Naive B cell (primary cell): ENCODE measurements at places on chromosomes 5 and 9.

- peak; percentile 65 for DNase-seq
Measured at GRCh38 chr5:158174918-158175851, 316.2 kb upstream of the CLINT1 start.

- DNase-seq, result no peak
Measured at GRCh38 chr9:7324152-7324598, 475.4 kb downstream of the DMAC1 start.

DNA sequence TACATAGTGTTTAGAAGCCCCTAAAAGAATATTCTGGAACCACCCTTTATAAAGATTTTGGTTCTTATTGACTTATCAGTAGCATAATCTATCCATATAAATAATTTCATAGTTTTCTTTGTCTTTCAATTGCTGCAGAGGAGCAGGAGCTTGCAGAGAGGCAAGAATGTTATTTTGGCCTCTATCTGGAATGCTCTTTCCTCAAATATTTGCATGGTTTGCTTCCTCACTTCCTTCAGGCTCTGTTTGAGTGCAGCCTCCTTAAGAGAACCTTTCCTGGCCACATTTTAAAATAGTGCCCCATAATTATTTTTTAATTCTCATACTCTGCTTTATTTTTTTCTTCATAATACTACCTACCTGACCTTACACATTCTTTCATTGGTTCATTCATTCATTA, 1.5 kb downstream of the C5 start:
- no peak for DNase-seq

GRCh38 chr5:83467371-83468035, 4.0 kb upstream of the VCAN start:
- no peak for DNase-seq

DNA sequence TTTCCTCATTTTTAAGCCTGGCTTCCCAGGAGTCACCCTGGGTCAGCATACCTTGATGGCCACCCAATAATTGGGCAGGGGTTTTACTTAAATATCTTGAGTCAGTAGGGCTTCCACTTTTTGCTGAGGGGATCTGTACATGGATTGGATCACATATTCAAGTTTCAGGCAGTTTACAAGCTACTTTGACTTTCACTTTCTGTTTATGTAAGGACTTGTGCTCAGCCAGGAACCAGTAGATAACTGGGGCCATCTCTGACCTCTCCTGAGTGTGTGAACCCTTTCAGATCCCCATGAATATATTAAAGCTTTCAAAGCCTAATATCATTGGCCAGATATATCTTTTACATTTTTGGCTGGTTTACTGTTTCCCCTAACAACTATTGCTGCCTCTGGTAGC, 45.1 kb downstream of the SLCO6A1 start:
- no peak for DNase-seq

DNA sequence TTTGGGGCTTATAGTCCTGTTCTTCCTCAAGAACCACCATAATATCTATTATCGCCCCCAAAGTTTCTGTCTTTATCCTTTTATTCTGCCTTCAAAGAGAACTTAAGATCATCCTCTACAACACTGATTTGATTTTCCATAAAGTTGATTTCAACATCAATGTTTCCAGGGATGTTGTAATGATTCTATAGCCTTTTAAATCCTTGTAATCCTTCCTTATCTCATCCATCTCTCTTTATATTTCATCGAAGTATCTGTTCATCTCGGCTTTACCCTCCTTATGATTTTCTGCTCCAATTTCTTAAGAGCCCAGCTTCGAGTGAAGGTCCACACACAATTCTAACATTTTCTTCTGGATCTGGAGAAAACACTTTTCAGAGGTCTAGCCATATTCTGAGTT, 218.4 kb downstream of the CDK5RAP2 start:
- no peak for DNase-seq

DNA sequence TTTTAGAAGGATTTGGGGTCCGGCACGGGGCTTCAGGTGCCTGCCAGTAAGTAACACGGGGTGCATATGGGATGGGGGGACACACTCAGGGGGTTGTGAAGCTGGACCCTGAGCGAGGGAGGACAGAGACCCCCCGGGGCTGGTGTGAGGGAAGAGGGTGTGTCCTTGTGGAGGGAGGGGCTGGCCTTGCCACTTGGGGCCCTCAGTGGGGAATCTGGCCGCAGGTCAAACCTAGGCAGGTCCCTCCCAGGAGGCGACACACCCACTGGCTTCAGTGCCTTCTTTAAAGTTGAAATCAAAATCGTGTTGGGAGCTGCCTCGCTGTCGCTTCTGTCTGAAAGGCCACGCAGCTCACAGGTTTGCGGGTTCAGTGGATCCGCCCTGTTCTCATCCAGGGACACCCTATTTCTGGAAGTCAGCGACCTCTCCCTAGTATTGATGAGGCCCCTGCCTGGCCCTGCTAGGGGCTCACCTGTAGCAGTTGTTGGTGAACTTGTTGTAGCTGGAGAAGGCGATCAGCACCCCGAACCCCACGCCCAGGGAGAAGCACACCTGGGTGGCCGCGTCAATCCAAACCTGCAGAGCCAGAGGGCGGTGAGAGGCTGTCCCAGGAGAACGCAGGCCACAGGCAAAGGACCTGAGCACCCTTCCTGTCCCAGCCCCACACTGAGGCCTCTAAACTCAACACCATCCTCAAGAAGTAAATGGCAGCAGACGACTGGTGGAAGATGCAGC, 29.4 kb downstream of the SLC6A3 start:
- DNase-seq, result no peak

DNA sequence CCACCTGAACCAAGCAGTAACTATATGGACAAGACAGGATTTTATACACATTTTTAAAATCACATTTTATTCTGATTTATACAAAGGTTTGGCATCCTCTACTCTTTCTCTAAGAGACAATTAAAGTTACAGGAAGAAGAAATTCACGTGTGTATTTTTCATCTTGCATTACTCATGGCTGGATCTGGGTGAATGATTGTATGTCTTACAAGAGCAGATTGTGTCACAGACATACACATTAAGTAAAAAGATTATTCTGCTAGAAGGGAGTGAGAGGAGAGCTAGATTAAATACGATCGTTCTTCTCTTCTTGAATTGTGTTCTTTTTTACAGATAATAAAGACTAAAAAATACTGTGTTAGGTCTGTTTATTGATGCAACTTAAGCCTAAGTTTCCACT, 20.8 kb upstream of the CEP120 start:
- no peak for DNase-seq

DNA sequence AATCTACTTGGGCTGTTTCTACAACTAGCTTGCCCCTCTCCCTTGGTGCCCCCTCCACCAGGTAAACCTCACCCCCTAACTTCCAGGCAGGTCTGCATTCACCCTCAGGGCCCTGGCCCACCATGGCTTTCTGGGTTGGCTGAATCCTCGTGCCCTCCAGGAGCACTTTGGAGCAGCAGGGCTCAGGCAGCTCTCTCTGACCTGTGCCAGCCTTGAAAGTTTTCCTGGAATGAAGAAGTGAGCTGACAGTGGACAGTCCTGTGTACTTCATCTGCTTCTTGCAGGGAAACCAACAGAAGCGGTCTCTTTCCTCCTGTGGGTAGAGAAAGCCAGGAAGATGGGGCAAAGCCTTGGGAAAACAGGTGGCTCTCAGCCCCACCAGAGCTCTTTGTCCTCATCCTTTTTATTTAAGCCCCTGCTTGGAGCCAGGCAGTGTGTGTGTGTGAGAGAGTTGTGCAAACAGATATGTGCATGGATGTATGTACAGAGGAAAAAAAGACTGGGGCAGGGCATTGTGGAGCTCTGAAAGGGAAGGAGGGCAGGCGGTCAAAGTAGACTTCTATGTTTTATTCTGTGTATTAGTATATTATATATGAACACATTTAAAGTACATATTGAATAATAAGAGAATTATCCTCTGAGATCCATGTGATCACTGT, 62.3 kb upstream of the SPRY4 start:
- no peak for DNase-seq

DNA sequence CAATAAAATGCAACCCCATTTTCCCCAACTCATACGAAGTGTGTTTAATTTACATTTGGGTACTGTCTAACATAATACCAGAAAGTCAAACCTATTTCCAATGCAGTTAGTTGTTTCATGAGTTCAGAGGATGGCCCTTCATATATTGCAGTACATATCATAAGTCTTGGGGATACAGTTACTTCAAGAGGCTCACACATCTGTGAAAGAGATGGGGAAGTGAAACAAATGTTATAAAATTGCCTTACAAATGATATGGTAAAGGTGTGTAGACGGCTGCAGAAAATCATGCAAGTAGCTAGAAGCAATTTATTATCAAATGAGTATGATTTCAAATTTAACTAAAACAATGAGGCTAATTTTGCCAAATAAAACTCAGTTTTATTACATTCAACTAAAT, 219.0 kb upstream of the CDH12 start:
- DNase-seq, result peak; percentile 19

- no peak for DNase-seq
Measured at GRCh38 chr5:152623951-152624350, 218.9 kb upstream of the NMUR2 start.

GRCh38 chr9:7828334-7828733, 28.8 kb upstream of the DMAC1 start:
- DNase-seq, result no peak

DNA sequence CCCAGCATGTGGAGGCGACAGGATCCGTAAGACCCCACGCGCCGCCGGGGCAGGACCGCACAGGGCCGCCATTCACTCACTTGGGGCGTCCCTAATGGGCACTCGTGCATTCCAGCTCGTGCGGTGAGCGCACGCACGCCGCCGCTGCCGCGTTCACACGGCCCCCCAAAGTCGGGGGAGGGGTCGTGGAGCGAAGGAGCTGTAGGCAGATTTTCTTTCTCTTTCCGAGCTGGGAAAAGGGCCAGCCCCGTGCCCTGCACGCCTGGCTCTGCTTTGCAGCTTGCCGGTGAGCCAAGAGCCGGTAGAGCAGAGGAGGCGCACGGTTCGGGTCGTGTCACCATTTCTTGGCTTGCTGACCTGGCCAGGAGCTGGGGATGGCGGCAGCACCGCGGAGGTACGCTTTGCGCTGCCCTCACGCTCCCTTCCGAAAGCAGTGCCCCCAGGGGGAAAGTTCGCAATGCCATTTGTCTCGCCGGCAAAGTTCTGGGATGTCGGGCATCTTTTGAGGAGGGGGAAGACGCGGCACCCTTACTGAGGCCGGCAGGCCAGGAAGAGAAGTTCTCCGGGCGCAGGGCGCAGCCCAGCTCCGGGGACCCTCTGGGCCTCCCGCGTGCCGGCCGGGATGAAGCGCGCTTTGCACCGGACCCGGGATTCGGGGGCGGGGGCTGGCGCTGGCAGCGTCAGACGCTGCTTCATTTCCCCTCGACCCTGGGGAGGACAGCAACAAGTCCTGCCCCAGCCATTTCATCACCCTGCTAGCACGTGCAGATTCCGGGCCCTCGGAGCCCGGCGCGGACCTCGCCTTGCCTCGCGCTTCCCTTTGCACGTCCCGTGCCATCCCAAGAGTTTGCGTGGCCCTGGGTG, 898 bp downstream of the STC2 start:
- DNase-seq, result no peak

DNA sequence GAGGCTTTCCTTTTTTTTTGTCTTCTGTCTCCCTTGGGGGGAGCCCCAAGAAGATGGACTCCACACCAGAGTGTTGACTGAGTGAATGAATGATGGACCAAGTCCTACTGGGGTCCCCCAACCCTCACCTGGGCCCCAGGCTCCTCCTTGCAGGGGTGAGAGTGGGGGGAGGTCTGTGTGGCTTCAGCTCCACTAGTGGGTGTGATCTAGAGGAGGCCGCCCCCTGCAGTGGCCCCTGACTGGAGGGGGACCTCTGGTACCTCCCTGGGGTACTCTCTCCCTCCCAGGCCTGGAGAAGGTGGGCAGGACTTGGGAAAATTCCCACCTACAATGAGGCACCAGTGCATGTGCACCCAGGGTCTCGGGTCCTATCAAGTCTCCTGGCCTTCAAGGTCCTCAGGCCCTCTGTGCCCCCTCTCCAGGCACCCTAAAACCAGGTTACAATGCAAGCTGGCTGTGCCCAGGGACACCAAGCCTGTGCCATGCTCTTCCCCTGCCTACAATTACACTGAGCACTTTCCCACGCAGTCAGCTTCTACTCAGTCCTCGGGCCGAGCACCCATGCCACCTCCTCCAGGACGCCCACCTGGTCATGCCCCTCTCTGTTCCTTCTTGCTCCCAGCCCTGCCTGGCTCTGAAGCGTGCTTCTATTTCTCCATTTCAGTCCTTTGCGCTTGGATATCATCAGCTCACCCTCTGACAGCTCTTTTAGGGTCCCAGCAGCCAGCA, 117.2 kb upstream of the PHYKPL start:
- DNase-seq, result no peak
